Stimulated activated CD8-positive, alpha-beta memory T cell treated with anti-CD3 and anti-CD28 coated beads, Interleukin-15, amount 100 ng/mL, for 48 hours (primary cell): ENCODE measurements at places on chromosomes 1 and 21.

- DNase-seq, result no peak
Measured at GRCh38 chr21:21396424-21396823, 398.2 kb downstream of the NCAM2 start.

DNA sequence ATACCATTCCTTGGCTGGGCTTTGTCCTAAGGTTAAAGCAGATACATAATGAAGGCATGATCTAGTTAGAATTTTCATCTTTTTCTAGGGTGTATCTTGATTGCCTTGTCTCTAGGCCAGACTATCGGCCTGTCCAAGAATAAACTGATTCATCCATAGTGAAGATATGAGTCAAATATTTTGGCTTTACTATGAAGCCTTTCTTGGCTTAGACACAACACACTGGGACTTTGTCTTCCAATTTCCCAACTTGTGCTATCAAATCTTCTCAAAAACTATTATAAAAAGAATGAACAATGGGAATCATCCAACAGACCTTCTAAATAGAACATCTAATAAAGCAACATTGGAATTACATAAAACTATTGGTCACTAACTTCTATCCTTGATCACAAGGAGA is 64.8 kb downstream of the WARS2 start:
- no peak for DNase-seq

DNA sequence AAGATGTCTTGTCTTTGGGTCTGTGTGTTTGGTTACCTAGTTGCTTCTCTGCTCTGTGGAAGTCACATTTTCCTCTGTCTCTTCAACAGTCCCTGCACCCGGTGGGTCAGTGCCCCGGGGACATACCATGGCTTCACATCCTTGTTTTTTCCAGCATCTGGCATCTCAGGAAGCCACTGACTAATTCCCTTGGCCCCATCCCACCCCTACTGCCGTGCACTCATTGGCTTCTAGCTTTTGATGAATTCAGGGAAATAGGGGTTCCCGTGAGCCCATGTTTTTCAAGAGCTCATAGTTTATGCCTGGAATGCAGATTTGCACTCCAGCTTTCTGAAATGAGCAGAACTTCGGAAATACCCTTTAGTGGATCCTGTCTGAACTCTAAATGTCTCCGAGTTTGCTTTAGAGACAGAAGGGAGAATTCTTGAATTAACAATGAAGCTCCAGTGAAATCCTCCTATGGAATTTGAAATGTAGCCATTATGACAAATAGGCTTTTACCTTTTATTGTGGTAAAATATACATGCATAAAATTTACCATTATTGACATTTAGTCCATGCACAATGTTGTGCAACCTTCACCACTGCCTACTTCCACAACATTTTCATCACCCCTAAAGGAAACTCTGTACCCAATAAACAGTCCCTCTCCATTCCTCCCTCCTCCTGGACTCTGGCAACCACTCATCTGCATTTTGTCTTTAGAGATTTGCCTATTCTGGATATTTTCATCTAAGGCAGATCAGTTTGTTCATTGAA is 67.5 kb downstream of the CLIC6 start:
- DNase-seq, result no peak

- DNase-seq, result no peak
Measured at GRCh38 chr1:11918799-11919519, 7.3 kb downstream of the KIAA2013 start.

DNA sequence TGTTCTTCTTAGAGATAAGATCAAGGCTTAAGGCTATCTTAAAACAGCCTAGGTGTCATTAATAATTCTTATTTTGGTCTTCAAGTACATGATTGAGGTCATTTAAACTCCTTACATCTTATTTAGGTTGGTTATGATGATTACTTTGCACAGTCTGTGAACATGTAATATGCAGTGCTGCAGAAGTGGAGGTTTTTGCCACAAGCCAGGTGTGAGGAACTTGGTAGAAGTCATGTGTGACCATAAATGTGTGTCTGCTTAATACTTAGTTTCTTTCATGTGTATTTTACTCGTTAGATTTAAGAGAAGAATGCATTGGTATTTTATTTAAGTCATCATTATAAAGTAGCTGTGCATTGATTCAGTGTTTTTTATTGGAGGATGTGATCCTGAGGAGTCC is 10.1 kb downstream of the ATG4C start:
- no peak for DNase-seq

GRCh38 chr21:42261829-42262200 is 42.9 kb downstream of the ABCG1 start:
- no peak for DNase-seq

- no peak for DNase-seq
Measured at GRCh38 chr1:209158851-209159250, 424.7 kb upstream of the CAMK1G start.

DNA sequence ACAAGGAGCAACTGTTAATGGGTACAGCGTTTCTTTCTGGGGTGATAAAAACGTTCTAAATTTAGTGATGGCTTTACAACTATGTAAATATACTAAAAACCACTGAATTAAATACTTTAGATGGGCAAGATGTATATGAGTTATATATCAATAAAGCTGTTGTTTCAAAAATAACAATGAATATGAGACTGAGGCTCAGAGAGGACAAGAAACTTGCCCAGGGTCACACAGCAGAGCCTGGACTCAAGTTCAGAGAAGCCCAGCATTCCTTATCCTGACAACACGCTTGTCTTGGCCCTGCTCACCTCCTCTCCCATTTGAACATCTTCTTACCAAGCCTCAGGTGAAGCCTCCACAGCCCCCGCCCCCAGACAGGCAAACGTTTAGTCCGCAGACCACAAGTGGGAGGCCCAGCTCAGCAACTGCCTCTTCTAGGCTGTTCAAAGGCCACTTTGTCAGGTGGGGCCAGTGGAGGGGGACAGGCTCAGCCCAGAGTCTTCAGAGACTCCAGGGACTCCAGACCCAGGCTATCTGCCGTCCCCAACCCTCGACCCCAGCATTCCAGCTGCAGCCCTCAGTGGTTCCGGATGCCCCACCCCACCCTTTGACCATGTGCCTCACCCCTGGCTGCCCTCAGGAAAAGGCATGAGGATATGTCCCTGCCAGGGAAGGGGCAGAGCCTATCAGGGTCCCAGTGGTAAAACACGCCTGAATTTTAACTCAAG is 17.9 kb downstream of the SDC3 start:
- DNase-seq, result no peak

GRCh38 chr1:227885648-227886502 is 61.9 kb downstream of the WNT9A start:
- no peak for DNase-seq

- no peak for DNase-seq
Measured at GRCh38 chr1:99603699-99604560, 42.0 kb upstream of the PALMD start.

DNA sequence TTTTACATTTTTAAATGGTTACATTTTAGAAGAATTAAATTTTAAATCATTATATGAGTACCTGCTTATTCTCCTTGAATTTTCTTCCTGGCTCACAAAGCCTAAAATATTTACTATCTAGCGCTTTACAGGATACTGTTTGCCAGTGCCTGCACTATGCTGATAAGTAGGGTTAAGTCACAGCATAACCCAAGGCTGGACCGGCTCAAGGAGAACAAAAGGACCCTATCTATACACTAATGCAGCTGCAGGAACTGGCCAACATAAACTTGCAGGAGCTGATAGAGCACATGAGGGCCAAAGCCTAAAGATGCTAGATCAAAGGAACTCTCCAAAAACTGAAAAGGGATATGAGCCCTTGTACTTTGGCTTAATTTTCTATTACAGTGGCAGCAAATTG is 1086.9 kb upstream of the TMPRSS15 start:
- no peak for DNase-seq

DNA sequence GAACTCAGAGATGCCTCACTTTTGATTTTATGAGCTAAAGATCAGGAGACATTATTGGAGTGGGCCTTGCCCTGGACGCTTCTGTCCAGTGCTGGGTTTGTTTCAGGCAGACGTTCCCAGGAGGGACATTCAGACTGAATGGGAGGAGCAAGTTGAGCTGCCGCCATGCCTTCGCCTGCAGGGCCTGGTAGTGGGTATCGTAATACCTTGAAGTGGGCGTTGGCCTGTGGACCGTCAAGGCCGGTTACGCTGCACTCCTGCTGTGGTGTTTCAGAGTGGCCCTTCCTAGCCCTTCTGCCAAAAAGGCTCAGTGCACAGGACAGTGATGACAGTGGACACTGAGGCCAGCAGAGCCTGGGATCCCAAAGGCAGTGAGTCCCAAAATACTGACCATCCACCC is 1.6 kb downstream of the FAM3B start:
- DNase-seq, result no peak

DNA sequence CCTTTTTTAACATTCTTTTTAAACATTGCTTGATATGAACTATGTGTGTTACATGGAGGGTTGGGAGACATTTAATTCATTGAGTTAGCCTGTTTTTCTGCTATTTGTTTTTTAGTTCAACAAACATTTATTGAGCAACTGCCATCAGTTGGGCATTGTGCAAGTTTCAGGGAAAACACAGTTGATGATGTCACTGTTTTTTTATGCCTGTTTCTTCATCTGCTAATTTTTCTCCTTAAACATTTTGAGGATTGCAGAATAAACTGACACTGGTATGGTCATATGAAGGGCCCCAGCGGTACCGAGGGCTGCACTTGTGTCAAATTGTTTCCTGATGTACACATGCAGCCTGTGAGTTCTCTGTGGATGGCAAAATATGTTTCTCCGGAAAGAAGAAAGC is 253.0 kb downstream of the FGGY start:
- DNase-seq, result no peak

GRCh38 chr1:207649210-207649753 is 4.3 kb downstream of the CR1L start:
- no peak for DNase-seq

GRCh38 chr1:1004780-1005697 is 5.1 kb upstream of the HES4 start:
- DNase-seq, result no peak

DNA sequence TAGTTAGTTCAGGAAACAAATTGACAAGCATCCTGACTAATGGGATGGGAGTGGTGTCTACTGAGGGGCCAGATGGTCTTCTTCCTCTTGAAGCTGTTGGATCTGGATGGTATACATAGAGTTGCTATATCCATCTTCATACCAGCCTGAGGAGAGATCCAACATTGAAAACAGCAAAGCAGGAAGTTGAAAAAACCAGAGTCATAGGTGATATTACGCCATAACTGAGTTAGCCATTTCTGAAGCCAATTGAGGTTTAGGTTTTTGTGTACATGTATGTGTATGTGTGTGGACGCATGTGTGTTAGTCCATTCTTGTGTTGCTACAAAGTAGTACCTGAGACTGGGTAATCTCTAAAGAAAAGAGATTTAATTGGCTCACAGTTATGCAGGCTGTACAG is 2.3 kb upstream of the TSPAN2 start:
- no peak for DNase-seq

DNA sequence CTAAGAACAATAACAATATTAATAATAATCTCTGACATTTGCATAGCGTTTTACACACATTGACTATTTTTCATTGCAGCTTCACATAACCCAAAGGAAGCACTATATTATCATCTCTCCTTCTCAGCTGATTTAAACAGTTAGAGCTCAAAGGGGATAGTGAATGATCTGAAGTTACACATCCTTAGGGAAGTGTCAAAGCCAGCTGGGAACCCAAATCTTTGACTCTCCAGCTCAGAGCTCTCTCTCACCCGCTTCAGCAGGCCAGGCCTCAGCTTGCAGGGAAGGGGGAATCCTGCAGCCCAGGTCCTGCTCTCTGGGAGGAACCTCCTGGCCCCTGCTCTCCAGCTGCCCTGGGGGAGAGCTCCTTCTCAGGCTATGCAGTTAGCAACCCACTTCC is 26.3 kb downstream of the PLEKHA6 start:
- DNase-seq, result no peak

GRCh38 chr1:66527686-66528085 is 6.3 kb upstream of the SGIP1 start:
- no peak for DNase-seq

GRCh38 chr1:116397728-116398127 is 24.7 kb downstream of the ATP1A1 start:
- DNase-seq, result no peak

DNA sequence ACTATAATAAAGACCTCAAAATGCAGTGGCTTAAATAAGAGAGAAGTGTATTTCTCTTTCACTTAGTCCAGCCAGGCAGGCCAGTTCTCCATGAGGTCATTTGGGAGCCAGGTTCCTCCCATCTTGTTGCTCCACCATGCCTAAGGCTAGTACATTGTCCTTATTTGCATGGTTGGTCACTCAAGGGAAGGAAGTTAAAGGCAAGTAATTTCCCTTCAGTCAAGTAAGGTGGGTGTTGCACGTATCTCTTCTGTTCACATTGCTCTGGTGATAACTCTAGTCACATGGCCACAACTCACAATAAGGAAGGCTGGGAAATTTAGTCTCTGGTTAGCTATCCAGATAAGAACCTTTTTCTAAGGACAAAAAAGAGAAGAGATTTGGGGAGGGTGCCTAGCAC is 27.2 kb upstream of the TADA1 start:
- DNase-seq, result no peak

DNA sequence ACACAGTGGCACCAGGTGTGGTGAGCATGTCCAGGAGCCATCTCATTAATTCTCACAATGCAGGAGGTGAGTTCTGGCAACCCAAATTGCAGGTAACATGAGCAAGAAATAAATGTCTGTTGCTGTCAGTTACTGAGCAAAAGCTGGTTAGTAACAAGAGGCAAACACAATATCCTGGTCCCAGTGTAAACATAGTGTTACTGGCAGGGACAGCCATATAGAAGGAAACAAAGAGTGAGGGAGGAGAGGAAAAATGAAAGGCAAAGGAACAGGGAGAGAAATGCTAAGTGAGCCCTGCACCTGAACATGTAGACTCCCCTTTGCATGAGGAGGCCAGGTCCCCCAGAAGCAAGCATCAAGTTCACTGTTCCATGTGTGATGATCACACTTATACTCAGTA is 203.6 kb downstream of the TRABD2B start:
- DNase-seq, result no peak

- DNase-seq, result no peak
Measured at GRCh38 chr1:5347726-5348125, 644.5 kb downstream of the NPHP4 start.

DNA sequence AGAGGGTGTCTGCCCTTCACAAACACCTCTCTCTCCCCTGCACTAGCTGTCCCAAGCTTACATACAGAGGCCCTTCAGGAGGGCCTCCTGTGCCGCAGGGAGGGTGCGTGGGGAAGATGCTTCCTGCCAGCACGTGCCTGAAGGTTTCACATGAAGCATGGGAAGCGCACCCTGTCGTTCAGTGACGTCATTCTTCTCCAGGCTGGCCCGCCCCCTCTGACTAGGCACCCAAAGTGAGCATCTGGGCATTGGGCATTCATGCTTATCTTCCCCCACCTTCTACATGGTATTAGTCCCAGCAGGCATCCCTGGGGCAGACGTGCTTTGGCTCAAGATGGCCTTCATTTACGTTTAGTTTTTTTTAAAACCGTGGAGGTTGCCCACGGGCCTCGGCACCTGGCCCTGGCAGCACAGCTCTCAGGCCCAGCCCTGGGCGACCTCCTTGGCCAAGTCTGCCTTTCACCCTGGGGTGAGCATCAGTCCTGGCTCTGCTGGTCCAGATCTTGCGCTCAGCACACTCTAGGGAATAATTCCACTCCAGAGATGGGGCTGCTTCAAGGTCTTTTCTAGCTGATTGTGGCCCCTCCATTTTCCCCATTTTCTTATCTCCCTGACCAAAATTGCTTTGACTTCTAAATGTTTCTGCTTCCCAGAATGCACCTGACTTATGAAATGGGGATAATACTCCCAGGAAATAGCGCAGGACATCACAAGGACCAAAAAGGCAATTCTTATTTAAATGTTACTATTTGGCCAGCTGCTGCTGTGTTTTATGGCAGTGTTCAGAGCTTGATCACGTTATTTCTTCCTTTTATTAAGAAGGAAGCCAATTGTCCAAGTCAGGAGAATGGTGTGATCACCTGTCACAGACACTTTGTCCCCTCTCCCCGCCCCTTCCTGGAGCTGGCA is 6.1 kb downstream of the NPPA start:
- no peak for DNase-seq

- no peak for DNase-seq
Measured at GRCh38 chr1:188769936-188770335, 1707.7 kb downstream of the BRINP3 start.
